Anterior cingulate cortex (tissue), 58 donors: ENCODE measurements at places on chromosomes 16 and 17.

DNA sequence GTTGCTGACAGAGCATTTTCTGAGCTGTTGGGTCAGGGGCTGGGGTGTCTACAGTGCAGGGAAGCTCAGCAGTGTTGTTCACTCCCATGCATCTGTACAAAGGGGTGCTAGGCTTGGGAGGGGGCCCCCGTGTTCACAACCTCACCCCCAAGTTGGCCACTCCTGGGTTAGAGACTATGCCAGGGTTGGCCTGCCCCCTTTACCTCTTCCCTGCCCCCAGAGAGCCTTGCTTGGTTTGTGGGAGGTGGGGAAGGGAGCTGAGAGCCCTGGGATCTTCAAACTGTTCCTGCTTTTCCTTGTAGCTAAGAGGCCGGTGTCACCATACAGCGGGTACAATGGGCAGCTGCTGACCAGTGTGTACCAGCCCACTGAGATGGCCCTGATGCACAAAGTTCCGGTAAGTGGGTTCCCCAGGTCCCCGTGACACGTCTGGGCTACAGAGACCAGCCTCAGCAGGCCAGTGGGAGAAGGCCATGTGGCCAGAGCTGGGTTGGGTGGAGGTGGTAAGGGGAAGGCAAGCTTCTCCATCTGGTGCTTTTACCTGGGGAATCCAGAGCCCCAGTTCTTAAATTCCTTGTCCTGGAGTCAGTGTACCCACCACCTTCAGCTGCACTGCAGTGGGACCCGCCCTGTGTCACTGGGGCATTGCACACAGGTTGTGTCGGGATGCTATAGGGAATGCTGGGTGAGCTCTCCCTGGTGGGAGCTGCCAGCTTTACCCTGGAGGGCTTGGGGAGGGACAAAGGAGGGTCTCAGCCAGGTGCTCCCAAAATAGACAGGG, 11.8 kb downstream of the GPRC5C start:
- DNase-seq = no peak

- DNase-seq = no peak
Observed at GRCh38 chr17:79615446-79615845, 4.6 kb upstream of the RBFOX3 start.

- DNase-seq = no peak
Observed at GRCh38 chr17:62987136-62987535, 21.1 kb downstream of the TANC2 start.

- DNase-seq = no peak
Observed at GRCh38 chr17:37233036-37233435, 142.7 kb upstream of the C17orf78 start.

GRCh38 chr16:66026211-66026610, 340.3 kb upstream of the CDH5 start:
- DNase-seq = no peak

DNA sequence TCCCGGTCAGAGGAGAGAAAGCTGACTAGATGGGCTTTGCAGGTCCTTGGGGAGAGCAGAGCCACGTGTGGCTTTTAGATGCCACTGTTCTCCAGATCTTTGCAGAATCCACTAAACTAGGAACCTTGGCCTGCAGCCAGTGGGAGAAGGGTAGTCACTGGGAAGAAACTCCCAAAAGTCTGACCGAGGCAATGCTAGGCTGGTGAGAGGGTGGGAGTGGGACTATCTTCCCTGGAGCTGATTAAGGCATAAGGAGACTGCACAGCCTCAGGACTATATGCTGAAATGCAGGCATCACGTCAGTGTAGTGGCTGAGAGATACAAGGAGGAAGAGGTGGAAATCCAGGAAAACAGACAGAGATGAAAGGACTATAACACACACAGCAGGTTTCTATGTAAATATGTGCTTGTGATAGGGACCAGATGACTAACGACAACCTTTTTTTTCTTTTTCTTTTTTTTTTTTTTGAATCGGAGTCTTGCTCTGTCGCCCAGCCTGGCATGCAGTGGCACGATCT, 2.2 kb upstream of the GSDMA start:
- no peak for DNase-seq

DNA sequence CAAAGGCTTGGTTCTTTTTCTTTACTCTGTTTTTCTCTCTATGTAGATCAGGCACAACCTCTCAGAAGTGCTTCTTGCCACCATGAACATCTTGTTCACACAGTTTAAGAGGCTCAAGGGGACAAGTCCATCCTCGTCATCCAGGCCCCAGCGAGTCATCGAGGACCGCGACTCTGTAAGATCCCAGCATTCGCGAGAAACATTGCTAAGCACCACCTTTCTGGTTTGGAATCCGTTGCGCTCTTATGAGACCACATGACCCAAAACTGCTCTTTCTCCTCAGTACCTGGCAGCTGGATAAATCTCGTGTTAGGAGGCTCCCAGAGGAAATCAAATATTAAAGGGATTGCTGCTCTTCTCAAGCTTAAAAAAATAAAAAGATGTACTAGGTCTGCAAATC, 23.3 kb upstream of the SLC12A3 start:
- no peak for DNase-seq

- DNase-seq = no peak
Observed at GRCh38 chr16:67419502-67419901, 3.2 kb upstream of the ZDHHC1 start.
